Stimulated activated CD8-positive, alpha-beta memory T cell treated with anti-CD3 and anti-CD28 coated beads, Interleukin-4, amount 100 ng/mL, for 4 hours (primary cell): ENCODE measurements at places on chromosomes 12 and 14.

DNA sequence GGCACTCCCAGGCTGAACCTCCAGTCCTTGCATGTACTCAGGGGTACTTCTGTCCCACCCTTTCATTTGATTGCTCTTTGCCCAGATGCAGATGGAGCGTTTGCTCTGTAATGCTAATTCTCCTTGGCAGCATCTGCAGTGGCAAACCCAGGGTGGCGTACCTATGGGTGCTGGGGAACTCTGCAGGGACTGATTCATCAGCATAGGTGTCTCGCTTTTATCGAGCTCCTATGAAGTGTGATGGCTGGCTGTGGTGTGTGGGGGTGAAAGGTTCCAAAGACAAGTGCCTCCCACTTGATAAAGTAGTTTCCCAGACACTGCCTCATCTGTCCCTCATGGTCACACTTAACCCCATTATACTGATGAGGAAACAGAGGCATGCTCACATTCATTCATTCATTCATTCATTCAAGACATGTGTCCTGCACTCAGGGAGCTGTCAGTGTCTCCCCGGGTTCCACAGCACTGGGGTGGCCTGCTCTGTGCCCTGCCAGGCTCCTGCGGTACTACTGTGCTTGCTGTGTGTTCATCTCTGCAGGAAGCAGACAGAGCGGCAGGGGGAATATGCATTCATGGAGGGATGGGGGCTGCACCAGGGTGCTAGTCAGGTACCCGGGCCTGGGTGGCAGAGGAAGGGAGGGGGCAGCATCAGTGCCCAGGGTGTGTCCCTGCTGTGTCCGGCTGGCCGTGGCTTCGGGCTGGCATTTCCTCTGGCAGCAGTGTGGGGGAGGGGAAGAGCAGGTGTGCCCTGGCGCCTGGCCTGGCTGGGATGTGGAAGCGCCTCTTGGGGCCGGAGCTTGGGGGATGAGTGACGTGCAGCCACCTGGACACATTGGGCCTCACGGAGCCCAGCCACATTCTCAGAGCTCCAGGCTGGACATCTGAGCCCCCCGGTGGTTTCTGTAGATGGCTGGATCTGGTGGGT, 110.9 kb downstream of the TSPAN9 start:
- no peak for DNase-seq

GRCh38 chr12:6370994-6371754, 4.2 kb downstream of the SCNN1A start:
- DNase-seq = no peak

GRCh38 chr12:6181583-6182278, 18.5 kb upstream of the CD9 start:
- DNase-seq = no peak

GRCh38 chr12:49949866-49950265, 671 bp upstream of the AQP2 start:
- DNase-seq = no peak

- no peak for DNase-seq
These were observed 8.2 kb downstream of the NOPCHAP1 start for GRCh38 chr12:104994336-104994735.

DNA sequence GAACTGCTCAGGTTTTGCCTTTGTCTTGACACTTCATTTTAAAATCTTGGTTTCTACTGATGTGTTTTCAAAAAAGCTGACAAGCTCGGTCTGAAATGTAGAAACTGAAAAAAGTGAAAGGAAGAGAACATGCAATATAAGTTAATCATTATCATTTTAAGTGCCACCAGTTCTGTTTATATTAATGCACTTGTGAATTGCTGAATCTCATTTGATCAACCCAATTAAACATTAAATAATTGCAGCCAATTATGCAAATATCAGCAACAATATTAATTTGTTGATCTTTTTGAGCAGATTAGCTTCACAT, 133.8 kb downstream of the BCAT1 start:
- no peak for DNase-seq

DNA sequence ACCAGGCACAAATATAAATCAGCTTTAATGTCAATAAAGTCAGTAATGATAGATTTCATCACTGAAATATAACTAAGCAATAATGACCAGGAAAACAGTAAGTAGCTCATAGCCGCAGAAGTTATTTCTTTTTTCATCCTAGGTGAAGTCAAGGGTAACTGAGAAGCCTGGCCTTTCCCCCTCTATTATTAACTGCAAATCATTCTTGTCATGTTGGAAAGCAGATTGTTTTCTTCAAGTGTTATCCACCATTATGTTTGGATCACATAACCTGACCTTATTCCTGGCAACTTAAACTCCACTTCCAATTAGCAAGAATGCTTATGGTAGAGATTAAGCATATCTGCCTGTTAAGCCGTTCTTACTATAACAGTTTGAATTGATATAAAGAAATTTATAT, 603.4 kb upstream of the FOXG1 start:
- no peak for DNase-seq

GRCh38 chr14:77524536-77524935, 25.9 kb upstream of the ISM2 start:
- DNase-seq = no peak

- DNase-seq = no peak
These were observed 67.4 kb downstream of the ADGRD1 start for GRCh38 chr12:131021154-131021541.

GRCh38 chr12:57152639-57153038, 5.2 kb upstream of the LRP1-AS start:
- no peak for DNase-seq

DNA sequence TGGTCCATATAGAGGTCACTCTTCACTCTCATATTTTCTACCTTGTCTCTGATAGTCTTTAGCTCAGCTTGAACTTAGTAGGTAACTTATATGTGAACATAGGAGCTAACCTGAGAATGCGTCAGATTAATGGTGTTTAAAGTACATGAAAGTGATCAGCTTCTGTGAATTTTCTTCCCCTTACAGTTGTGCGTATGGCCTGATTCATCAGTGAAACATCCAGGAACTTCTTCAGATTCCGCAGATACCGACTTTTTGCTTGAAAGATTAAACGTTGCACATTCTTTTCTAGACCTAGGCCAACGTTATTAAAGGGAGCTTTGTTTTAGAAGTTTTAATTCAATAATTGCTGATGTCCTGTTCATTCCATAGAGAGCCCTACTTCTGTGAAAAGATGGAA, 1945.1 kb upstream of the SEL1L start:
- DNase-seq = no peak

DNA sequence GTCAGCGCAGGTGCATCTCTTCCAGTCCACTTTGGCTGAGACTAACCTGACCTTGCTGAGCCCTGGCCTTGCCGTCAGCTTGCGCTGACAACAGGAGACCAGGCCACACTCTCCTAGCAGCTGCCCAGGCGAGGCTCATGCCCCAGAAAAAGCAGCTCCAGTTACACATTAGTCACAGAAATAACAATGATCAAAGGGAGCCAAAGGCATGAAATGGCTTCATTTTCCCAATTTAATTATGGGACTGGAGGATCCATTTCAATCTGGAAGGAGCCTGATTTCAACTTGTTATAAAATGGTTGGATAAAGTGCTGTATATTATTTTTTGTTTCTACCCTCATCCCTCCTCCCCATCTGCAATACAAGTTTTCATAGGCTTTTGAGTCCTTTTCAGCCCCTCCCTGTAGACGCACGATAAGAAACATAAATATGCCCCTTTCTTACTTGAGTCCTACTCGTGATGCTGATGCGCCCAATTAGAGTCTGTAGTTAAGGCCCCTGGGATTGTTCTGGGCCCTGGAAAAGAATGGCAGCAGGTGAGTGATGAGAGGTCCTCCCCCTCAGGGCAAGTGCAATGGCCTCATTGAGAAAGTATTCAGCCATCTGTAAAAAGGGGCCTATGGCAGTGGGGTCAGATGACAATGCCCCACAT, 376.0 kb downstream of the C12orf75 start:
- no peak for DNase-seq

- DNase-seq = no peak
These were observed 802.0 kb downstream of the C12orf50 start for GRCh38 chr12:87227162-87227561.

- DNase-seq = no peak
These were observed 9.9 kb upstream of the ADIPOR2 start for GRCh38 chr12:1680804-1681492.

- no peak for DNase-seq
These were observed 29.5 kb downstream of the CEP170B start for GRCh38 chr14:104894331-104895206.

DNA sequence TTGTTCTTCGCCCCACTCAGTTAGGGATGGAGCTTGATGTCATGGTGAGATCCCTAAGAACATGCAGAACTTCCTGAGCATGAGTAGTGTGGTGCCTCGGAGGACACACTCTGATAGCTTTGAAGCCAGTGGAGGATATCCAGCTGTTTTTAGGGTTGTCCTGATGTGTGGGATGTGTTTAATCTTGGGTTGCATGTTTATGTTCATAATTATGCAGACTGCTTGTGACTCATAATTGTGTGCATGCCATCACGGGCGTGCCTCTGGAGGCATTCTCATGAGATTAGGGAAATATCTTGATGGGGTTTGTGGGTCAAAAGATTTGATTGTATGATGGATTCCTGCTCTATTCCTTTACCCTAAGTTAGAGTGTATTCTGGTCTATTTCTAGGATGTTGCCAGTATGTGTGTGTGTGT, 267.4 kb upstream of the PELI2 start:
- DNase-seq = no peak

DNA sequence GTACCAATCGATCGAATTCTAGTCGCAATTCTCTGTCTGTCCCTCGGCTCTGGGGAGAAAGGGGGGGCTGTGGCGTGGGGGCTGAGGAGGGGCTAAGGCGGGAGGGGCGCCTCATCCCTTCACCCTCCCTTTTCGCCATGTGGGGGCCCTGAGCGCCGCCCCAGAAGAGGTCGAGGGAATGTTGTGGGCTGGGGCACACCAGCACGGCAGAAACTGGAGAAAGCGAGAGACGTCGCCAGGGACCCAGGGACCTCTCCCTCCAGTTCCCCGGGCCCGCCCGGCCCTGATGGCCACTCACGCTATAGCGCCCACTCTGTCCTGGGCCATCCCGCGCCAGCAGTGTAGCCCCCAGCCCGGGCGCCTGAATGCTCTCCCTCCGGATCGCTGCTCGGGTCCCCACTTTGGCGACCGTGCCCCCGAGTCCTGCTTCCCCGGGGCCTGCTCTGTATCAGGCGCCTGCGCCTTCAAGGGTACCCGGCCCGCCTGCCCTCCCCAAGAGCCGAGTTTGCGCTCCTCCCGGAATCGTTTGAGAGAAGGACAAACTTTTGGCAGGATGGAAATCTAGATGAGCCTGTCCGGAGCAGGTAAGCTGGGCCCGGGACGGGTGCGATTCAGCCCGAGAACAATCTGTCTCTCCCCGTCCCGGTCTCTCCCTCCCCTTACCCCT, 62.6 kb downstream of the SMUG1 start:
- DNase-seq = no peak

GRCh38 chr14:104580961-104581360, 1.4 kb downstream of the C14orf180 start:
- no peak for DNase-seq

GRCh38 chr14:32202491-32202997, 525 bp downstream of the RNU6-8 start:
- no peak for DNase-seq

DNA sequence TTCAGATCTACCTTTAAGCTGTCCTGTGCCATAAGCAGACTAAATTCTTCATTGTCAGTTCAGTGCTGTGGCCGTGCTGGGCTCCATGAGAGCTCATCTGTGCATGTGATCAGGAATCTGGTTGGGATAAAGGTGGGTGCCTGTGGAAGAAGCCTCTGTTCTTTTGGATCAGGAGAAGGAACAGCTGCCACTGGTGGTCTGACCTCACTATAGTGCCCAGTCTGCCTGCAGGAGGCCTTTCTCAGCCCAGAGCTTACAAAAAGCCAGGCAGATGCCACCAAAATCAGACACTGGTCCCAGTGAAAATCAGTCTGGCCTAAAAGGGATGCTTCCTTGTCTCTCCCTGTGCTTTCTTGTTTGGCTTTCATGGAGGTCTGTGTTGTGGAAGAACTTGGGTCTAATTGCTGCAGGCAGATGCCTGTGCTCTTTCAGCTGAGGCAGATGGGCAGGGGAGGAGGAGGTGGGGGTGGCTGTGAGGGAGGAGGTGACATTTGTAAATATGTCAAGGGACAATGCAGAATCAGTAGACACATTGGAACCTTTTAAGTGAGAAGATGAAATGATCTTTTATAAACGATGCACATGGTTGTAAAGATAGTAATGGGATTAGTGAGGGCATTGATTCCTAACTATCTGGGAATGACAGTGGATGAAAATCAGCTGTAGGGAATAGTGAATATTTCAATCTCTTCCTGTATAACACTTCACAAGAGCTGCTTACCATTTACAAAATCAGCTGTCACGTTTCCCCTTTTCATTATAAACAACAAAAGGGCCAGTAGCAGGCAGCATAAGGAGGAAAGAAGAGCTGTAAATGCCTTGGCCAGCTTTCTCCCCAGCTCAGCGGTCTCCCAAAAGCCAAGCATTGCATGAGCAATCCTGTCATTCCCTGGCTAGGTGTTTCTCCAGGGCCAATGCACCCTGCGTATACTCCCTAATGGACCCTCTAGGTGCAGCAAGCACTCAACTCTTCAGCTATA, 44.6 kb downstream of the CACNA2D4 start:
- no peak for DNase-seq

DNA sequence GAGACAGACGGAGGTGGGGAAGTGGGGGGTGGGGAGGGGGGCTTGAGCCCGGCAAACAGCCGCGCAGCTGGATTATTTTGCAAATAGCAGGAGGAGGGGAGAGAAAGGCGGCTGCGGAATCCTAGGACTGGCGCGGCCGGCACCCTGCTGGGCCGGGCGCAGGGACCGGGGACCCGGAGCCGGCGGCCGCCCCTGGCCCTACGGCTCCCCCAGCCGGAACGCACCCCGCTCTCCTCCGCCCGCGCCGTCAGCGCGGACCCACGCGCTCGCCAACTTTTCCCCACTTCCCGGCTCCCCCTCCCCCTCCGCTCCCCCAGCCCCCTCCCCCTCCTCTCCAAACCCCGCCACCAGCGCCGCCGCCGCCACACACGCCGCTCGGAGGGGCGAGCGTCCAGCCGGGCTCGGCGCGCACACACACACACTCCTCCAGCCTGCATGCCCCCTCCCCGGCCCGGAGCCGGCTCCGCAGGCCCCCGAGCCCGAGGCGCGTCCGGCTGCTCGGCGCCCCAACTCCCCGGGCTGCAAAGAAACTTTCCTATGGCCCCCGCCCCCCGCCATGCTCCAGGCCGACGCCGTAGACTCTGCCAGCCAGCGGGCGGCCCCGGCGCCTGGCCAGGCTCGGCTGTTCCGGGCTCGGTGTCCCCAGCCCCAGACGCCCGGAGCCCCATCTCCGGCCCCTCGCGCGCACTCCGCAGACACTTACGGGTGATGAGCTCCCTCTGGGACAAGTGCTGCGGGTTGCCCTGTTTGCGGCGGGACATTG, 1.4 kb downstream of the BCL11B start:
- DNase-seq = no peak

DNA sequence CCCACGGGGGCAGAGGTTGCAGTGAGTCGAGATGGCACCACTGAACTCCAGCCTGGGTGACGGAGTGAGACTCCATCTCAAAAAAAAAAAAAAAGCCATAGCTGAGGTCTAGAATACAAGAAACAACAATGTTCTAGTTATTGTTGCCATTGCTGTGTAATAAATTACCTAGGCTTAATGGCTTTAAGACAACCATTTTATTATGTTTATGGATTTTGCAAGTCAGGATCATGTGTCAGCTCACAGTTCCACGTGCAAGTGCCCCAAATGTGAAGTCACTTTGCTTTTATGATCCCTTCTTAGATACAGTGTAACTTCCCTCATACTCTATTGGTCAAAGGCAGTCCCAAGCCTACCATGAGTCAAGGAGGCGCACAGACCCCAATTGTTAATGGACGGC, 49.5 kb upstream of the RIC8B start:
- no peak for DNase-seq

GRCh38 chr14:68884031-68885030, 91.5 kb upstream of the ZFP36L1 start:
- no peak for DNase-seq

GRCh38 chr14:33962016-33962415, 11.1 kb upstream of the EGLN3 start:
- no peak for DNase-seq

GRCh38 chr12:114993165-114993564, 309.2 kb upstream of the TBX3 start:
- no peak for DNase-seq
